Activated naive CD8-positive, alpha-beta T cell treated with anti-CD3 and anti-CD28 coated beads, Interleukin-2, amount 10 ng/mL, durations not matched to agents 7 days and 5 days (primary cell): ENCODE measurements at places on chromosomes 2 and 18.
A peak's percentile ranks its signal among the peaks of the same experiment; 100 is the strongest.

DNA sequence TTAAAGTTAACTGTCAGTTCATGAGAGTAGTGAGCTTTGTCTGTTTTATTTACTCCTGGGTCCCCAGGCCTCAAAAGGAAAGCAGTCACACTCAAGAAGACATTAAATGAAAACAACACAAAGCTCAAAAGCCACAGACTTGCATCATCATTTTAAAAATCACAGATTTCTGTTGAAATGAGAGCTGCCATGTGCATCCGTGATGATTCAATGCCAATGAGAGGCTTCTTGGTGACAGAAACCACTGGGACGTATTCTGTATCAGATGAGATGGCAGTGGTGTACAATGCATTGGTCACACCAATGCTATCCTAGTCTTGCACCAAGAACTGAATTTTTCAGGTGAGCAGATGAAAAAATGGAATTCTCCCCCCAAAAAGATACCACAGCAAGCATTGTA is 204.8 kb downstream of the ANAPC1 start:
- no peak for DNase-seq

GRCh38 chr18:79848294-79848578 is 50.5 kb downstream of the KCNG2 start:
- DNase-seq = no peak

- peak; percentile 72 for DNase-seq
Measured at GRCh38 chr2:239326831-239327535, 73.8 kb downstream of the HDAC4 start.

DNA sequence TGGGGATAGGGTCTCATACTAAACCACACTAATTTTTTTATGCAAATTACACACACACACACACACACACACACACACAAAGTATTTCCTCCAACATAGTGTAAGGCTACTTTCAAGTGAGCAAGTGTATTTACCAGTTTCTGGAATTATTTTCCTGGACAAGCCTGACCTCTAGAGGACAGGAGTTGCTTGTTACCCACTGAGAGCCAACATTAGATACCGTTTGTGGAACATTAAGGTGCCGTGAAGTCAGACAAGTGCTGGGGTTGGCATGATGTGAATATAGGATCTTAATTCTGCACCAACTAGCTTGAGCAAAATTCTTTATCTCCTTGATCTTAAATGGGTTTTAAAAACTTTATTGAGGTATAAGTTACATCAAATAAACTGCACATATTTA is 39.3 kb upstream of the SERPINB2 start:
- no peak for DNase-seq

DNA sequence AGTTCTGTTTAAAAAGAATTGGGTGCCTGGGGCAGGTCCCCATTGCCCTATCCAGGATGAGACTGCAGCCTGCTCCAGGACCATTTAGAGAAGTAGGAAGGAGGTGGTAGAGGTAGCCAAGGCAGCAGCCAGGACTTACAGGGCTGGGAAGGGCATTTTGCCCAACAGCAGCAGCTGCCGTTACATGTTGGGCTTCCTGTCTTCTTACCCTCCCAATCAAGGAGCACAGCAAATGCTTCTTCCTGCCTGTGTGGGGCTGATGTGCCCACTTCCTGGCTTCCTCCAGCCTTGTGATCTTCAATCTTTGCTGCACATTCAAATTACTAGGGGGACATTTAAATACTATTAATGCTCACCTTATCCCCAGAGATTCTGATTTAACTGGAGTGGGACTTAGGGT is 112.0 kb downstream of the QPCT start:
- DNase-seq = peak; percentile 45

DNA sequence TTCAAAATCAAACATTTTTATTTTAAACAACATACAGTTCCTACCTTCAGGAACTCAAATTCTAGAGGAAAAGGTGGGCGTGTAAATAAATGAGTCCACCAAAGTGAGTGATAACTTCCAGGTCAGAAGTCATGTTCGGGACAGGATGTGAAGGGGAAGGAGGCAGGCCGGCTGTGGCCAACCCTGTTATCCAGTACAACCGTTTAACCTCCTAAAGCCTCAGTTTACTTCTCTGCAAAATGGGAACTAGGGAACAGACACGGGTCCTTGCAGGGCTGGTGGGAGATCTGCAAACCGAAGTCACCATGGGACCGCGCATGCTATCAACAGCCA is 373 bp downstream of the EIPR1 start:
- DNase-seq = no peak

DNA sequence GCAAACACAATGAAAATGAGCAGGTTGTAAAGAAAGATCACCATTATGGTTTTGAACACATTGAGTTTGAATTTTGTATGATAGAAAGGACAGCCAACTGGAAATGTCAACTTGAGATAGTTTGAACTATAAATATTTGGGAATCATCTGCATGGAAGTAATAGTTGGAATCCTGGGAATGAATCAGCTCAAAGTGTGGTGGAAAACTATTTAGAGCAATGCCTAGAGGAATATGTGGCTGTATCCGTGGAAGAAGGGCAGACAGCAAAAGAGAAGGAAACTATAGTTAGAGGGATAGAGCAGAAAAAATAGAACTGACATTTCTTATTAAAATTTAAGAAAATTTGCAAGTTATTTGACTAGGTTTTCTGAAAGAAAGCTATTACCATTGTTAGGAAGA is 112.5 kb upstream of the OTX1 start:
- DNase-seq = no peak

DNA sequence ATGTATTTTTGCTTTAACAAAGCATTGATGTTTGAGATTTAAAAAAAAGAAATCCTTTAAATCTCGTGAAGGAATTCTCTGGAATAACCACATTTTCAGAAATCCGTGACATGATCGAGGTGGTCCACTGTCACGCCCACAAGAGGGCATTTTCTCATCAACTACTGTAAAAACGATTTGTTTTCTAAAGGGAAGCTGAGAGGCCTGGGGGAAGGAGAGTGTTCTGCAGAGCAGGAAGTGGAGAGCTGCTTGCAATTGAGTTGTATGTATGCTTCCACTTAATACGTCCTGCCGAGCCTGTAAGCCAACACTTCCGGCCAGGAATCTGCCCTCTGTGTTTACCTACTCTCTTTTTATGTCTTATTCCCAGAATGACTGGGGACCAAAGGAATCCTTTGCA is 19.4 kb downstream of the KLHL29 start:
- DNase-seq = no peak

DNA sequence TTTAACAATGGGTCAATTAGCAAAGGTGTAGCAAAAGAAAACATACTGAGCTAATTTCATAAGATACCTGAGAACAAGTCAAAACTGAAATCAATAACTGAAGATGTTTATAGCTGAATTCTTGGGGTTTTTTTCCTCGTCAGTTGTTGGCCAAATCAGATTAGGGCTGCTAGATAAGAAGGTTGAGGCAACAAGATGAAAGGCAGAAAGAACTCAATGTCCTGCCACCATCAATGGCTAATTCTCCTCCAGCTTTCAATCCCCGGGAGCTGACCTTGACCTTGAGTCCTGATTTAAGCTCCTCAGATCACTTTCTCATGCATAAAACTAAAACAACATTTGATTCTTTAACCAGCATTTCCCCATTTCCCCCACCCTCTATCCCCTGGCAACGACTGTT is 61.8 kb downstream of the MREG start:
- DNase-seq = no peak

- DNase-seq = no peak
Measured at GRCh38 chr2:95728878-95729596, 137.2 kb downstream of the TRIM43 start.

DNA sequence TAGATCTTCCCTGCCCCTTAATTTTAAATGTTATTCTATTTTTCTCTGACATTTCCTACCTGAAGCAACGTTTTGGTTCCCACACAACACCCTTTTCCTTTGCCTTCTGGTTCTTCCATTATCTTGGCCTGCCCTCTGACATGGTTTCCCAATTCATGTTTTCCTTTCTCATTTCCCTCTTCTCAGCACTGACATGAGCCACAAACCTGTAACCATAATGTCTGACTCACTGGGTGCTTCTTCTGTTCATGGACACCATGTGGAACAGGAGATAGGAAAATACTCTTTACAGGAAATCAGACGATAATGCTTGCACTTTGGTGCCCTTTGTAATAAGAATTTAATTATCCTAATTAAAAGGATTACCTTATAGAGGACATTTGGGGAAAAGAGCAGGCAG is 142.0 kb downstream of the ZEB2 start:
- DNase-seq = no peak

DNA sequence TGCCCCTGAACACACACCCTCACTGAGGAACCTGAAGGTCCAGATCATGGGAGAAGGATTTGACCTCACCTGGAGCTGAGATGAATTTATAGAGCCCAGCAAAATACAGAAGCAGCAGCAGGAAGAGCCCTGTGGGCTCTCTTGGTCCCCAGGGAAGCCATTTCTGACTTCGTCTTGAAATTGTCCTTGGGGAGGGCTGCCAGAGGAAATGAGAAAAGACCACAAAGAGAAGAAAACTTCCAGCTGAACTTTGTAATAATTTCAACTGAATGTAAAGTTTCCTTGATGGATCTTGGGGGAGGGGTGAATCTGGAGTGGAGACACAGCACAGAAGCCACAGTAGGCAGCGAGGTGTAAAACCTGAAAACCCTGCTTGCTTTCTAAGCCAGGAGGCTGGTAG is 500.9 kb upstream of the NXPH2 start:
- no peak for DNase-seq

- DNase-seq = no peak
Measured at GRCh38 chr2:230823264-230823964, 41.3 kb upstream of the ITM2C start.

GRCh38 chr18:9575558-9575957 is 38.8 kb downstream of the PPP4R1 start:
- no peak for DNase-seq

GRCh38 chr18:76847916-76848315 is 25.6 kb downstream of the ZNF236 start:
- no peak for DNase-seq

- no peak for DNase-seq
Measured at GRCh38 chr2:201440182-201440581, 11.1 kb downstream of the TRAK2 start.

DNA sequence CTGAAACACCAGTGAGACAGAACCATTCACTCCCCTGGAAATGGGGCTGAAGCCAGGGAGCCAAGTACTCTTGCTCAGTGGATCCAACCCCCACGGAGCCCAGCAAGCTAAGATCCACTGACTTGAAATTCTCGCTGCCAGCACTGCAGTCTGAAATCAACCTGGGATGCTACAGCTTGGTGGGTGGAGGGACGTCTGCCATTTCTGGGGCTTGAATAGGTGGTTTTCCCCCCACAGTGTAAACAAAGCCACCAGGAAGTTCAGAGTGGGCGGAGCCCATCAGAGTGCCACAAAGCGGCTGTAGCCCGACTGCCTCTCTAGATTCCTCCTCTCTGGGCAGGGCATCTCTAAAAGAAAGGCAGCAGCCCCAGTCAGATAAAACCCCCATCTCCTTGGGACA is 292.8 kb downstream of the LNPK start:
- DNase-seq = no peak

- no peak for DNase-seq
Measured at GRCh38 chr18:35811896-35812295, 160.6 kb upstream of the RMP24 start.

DNA sequence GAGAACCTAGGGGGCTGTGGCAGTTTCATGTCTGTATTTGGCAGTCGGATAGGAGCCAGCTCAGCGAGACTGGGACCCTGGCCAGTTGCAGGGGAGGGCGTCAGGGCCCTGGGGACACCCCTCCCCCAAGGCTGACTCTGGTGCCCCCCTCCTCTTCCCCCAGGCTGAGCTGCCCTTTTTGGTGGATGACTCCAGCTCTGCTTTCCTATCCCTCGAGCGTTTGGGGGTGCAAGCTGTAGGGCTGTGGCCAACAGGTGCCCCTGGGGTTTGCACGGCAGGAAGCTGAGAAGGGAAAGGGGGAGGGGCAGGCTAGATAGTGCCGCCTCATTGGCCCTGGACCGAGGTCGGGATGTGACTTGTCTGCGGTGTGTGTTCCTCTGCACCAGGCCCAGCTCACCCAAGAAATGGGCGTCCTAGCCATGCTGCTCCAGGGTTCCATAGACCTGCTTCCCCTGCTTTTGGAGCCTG is 26.4 kb downstream of the SPEG start:
- peak; percentile 59 for DNase-seq

DNA sequence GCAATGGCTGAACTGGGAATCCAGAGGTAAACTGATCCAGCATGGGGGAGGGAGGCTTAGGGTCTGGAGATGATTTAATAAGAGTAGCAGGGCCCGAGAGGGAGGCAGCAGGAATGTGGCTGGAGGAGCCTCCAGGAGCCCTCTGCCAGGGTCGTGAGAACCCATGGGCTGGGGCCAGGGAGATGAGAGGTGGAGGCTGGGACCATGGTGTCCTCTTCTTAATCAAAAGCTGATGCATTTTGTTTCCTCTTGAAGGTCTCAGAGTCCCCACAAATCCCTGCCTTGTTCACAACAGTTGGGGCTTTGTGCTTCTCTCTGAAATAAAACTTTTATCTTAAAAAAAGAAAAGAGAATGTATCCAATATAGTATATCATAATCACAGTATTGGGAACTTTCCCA is 123.7 kb upstream of the ZNF516 start:
- no peak for DNase-seq

GRCh38 chr2:98806236-98806697 is 75.3 kb upstream of the MGAT4A start:
- no peak for DNase-seq
